ENCODE measurements at places on chromosomes 3 and 15.

GRCh38 chr3:9279966-9280365 lies 30.5 kb upstream of the SRGAP3 start:
- DNase-seq: peak; percentile 11

- peak; percentile 48 for DNase-seq
Observed at GRCh38 chr3:132180337-132180791, 136.8 kb upstream of the ACP3 start.

DNA sequence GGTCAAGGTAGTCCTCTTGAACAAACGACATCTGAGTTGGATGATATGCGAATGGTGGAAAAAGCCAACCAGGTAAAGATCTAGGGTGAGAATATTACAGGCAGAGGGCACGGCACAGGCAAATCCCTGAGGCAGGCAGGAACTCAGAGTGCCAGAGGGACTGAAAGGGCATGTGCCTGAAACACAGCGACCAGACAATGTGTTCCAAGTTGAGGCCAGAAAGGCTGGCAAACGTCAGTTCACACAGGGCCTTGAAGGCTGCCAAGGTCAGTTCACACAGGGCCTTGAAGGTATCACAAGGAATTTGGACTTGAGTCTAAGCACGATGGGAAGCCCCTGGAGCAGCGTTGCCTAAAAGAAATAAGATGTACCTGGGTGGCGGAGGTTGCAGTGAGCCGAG lies 20.1 kb downstream of the HES1 start:
- no peak for DNase-seq

DNA sequence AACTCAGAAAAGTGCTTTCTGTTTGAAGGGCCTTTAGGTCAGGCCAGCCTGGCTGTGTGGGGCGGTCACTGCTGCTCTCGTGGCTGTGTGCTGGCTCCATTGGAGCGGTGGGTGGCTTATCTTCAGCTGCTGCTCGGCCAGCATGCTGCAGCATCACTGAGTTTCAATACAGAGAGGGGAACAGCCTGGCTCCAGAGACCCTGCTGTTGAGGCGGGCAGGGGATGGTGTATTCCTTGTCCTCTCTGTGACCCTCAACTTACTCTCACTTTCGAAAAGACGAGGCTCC lies 248.5 kb upstream of the ONECUT1 start:
- no peak for DNase-seq

DNA sequence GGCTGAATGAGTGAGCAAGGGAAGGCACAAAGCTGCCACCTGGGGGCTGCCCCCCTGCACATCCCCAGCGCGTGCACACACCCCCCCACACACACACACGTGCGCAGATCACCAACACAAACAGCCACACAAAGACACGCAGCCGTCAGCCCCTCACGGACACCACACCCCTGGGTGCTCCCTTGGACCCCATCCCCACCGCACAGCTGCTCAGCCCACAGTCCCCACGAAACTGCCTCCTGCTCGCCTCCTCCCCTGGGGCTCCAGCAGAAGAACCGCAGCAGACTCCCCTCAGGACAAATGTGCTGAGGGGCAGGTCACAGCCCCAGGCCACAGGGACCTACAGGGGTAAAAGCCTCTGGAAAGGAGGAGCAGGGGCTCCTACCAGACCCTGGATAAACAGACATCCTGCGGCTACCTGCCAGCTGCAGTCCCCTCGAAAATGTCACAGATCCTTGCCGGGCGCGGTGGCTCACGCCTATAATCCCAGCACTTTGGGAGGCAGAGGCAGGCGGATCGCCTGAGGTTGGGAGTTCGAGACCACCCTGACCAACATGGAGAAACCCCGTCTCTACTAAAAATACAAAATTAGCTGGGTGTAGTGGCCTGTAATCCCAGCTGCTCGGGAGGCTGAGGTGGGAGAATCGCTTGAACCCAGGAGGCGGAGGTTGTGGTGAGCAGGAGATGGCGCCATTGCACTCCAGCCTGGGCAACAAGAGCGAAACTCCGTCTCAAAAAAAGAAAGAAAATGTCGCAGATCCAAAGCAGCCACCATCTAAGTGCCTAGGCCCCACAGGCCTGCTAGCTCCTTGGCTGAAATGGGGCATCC lies 6.5 kb downstream of the TWF2 start:
- no peak for DNase-seq

- no peak for DNase-seq
Observed at GRCh38 chr15:47857776-47858167, 140.5 kb downstream of the SEMA6D start.

DNA sequence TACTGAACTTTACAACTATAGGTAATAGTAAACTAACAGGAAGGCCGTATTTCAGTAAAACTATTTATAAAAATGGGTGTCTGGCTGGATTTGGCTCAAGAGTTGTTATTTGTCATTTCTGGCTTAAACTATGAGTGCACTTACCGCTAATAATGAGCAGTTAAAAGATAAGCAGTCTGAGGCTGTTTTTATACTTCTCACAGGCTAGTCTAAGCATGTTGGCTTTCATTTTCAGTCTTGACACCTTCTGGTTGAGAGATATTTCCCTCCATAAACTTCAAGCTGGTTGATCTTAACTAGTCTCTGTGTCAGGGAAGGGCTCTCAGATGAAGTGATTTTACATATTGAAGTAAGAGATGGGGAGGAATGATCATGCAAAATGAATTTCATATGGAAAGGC lies 96.1 kb downstream of the RSRC1 start:
- no peak for DNase-seq

DNA sequence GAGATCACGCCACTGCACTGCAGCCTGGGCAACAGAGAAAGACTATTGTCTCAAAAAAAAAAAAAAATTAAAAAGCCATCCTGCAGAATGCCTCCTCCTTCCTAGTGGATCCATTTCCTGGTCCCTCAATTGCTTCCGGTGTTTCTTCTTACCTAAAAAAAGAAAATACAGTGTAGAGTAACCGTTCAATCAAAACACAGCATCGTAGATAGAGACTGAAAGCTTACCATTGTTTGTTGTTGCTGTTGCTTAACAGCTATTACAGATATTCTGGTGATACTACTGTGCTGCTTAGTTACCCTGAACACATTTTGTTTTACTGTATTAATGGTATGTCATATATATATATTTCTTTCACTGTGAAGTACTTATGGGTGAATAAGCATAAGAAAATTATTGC lies 105.5 kb upstream of the LRRFIP2 start:
- no peak for DNase-seq

- DNase-seq: no peak
Observed at GRCh38 chr3:34248352-34248751, 449.9 kb downstream of the PDCD6IP start.

DNA sequence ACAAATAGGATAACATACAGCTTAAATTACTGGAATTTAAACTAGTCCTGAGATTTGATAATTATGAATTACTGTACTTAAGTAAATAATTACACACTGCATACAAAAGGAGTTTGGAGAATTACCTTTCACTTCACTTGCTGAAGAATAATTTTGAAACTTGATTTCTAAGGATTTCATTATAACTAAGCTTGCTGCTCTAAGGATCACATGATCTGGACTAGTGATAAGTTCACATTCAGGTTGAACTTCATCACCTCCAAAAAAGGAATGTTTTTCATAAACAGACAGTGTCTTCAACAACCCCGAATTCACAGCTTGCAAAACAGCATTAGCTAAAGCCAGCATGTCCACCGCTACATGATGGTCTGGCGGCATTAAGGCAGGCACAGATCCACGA lies 28.5 kb downstream of the LINS1 start:
- DNase-seq: no peak

DNA sequence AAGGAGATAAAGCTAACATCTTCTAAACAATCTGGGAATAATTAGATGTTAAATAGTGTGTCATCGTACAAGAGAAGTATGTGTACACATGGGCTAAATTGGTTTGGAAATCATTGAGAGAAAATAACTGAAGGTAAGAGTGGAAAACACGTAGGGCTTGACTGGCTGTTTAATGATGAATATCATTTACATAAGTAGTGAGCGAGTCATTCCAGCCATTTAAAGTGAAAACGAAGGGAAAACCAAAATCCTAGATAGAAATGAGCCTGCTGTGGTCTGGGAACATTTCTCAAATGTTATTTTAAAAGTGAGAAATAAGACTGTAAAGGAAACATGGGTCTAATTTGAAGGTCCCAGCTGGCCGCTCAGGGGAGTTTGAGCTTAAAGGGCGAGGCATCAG lies 41.9 kb upstream of the KCNMB2 start:
- no peak for DNase-seq

DNA sequence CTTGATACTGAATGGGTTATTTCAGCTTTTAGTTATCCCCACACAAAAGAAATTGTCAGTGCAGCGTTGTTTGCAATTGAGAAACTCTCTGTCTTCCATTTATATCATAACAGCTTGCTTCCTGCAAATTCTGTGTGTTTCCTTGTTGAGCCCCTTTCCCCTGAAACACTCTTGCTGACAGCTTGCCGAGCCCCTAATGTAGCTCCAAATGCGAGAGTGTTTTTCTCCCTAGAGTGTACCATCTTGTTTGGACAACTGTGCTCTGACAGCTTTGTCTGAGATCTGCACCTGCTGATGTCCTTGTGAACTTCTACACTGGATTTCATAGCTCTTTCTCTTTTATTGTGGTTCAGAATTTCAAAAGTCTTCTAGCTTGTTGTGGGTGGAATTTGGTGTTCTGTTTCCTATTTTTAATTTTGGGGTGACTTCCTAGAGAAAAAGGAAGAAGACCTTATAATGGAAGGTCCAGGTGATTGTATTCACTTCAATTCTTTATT lies 343.5 kb downstream of the PDCD6IP start:
- DNase-seq: no peak

GRCh38 chr3:182713743-182714517 lies 79.4 kb upstream of the ATP11B start:
- peak; percentile 80 for DNase-seq

GRCh38 chr3:32488474-32489008 lies 14.1 kb downstream of the CMTM6 start:
- DNase-seq: no peak

- DNase-seq: no peak
Observed at GRCh38 chr3:157063926-157064325, 96.0 kb downstream of the CCNL1 start.

DNA sequence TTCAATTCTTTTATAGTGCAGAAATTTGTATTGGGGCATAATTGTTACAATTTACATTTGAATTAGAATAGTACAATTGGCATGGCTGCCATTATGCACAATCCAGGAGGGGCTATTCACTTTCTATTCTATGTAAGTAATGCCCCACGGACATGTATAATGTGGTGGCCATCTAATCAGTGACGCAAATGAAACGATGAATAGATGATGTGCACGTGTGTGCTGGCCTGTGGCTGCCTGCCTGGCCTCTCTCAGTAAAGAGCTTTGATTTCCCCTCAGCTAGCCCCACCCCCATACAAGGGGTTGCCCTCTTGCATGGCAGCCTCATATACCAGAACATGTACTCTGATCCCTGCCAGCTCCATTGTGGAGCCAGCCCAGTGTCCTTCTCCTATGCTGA lies 86.5 kb downstream of the BOC start:
- DNase-seq: no peak

- no peak for DNase-seq
Observed at GRCh38 chr3:136193278-136194054, 2.7 kb downstream of the MSL2 start.

GRCh38 chr3:14510838-14511622 lies 29.1 kb downstream of the GRIP2 start:
- DNase-seq: no peak

GRCh38 chr15:90557186-90558084 lies 27.7 kb downstream of the CRTC3 start:
- DNase-seq: no peak

DNA sequence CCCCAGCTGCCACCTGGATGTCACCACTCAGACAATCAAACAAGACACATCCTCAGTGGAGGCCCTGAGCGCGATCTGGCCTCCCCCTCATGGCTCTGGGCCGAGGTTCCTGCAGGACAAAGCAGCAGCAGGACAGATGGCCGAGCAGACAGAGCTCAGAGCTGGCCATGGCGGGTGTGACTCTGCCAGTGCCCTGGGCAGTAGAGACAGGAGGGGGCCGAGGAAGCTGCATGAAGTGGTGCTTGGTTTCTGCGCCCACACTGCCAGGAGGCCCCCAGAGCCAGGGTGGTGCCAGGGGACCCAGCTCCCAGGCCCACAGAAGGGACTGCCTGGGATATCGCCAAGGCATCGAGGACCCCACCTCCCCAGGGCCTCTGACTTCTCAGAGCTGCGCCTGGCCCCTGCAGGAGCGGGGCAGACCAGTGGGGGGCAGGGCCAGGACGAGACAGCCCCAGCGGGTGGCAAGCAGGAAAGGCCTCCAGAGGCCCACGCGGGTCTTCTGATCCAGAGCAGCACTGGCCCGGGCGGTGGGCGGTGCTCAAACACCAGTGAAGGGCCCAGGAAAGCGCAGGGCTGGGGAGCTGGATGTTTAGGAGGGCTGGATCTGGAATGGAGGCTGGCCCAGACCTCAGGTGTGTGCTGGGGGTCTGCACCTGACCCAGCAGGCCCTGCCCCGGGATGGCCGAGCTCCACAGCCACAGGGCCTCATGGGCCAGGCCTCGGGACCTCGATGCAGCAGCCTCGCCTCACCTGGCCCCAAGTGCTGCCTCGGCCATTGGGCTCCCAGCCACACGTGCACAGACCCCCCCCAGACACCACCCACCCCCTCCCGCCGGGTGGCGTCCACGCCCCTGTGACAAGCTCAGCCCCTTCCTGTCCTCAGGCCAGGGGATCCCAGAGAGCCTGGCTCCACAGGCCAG lies 76.0 kb downstream of the GOLGA8G start:
- DNase-seq: no peak

DNA sequence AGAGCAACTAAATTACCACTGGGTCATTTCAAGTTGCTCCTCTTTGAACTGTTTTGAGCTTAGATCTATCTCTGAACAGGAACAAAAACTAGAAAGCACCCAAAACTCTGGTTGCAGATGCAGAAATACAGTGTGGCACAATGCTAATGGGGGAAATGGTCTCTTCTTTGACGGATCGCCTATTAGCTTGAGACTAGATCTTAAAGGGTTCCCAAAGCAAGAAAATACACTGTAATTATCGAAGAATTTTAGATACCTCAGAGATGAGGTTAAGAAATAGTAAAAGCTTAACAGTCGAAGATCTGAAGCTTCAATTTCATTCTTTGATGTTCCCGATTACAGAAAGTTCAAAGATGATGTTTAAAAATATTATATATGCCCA lies 818 bp downstream of the PPP1R2 start:
- no peak for DNase-seq

- DNase-seq: no peak
Observed at GRCh38 chr3:50161320-50161719, 6.2 kb downstream of the SEMA3F start.

DNA sequence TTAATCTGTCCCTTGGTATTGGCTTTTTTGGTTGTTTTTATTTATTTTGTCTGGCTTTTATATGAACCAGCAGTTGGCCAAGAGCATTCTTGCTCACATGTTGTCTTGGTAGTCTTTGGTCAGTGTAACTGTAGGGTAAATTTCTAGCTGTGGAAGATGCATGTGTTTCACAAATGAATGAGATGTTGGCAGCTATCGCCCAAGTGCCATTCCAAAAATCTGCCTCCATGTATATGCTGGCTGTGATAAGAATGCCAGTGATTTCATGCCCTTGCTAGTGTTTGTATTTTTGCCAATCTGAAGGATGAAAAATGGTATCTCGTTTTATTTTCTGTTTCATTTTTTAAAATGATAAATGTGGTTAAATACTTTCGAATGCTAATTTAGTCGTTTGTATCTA lies 50.1 kb downstream of the TLNRD1 start:
- DNase-seq: no peak

- DNase-seq: no peak
Observed at GRCh38 chr3:79039192-79039591, 728.6 kb downstream of the ROBO1 start.

GRCh38 chr15:95292785-95293450 lies 1037.6 kb upstream of the NR2F2 start:
- no peak for DNase-seq
